ENCODE measurements at places on chromosomes 5 and 9.

- no peak for DNase-seq
These were observed 122.5 kb downstream of the LHFPL2 start for GRCh38 chr5:78526049-78526525.

DNA sequence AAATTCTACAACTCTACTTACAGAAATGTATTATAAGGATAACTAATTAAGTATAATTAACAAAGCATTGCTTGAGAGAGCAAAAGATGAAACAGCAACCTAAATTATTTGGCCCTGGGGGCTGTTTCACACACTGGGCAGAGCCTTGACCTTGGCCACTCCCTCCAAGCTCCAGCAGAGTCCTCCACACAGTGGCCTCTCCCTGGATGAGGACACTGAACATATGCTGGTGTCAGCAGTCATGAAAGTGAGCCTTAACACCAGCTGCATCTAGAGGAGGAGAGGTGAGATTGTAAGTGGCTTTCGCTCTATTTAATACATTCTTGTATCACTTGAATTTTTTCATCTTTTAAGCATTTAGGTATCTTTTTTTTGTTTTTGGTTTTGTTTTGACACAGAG lies 23.3 kb upstream of the ZDHHC12 start:
- DNase-seq, result no peak

- no peak for DNase-seq
These were observed 34.5 kb downstream of the KCTD16 start for GRCh38 chr5:144205141-144205551.

- no peak for DNase-seq
These were observed 34.3 kb downstream of the KCNIP1 start for GRCh38 chr5:170538096-170538465.

DNA sequence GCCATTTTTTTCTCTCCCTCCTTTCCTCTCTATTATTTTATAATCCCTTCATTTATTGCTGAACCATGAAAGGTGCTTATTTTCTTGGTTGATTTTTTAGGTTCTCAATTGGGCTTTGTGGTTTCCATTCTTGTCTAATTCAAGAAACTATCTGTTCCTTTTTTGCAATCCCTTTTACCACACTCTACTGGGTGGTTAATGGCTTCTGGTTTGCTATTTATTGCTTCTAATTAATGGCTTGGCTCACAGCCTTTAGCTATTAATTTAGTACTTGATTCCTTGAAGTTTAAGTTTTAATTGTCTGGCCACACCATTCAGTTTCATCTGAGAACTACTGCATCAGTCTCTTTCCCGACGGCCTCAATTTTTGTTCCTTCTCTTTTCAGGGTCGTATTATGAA lies 5.6 kb downstream of the FRRS1L start:
- DNase-seq, result no peak

GRCh38 chr5:14574096-14574495 lies 7.5 kb upstream of the OTULINL start:
- no peak for DNase-seq

- DNase-seq, result no peak
These were observed 441.2 kb upstream of the ZNF462 start for GRCh38 chr9:106421772-106422171.

- no peak for DNase-seq
These were observed 115.1 kb downstream of the CDC42SE2 start for GRCh38 chr5:131378721-131379541.

GRCh38 chr5:17398431-17398830 lies 99.6 kb upstream of the TAF11L2 start:
- DNase-seq, result no peak

DNA sequence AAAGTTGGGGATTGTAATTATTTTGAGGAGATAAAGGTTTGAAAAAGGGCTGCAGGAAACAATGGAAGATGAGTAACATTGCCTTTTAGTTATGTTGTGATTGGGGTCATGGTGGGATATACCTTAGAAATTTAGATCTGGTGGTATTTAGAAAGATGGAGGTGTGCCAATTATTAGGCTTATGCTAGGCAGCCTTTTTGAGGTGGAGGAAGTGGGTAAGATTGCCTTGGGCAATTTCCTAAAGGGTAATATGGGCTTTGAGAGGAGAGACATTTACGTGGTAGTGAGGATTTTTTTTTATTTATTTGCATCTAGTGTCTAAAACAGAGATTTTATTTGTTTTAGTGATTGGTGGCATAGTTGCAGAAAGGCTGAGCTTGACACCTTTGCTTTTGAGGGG lies 10.5 kb downstream of the HSPA4 start:
- no peak for DNase-seq

DNA sequence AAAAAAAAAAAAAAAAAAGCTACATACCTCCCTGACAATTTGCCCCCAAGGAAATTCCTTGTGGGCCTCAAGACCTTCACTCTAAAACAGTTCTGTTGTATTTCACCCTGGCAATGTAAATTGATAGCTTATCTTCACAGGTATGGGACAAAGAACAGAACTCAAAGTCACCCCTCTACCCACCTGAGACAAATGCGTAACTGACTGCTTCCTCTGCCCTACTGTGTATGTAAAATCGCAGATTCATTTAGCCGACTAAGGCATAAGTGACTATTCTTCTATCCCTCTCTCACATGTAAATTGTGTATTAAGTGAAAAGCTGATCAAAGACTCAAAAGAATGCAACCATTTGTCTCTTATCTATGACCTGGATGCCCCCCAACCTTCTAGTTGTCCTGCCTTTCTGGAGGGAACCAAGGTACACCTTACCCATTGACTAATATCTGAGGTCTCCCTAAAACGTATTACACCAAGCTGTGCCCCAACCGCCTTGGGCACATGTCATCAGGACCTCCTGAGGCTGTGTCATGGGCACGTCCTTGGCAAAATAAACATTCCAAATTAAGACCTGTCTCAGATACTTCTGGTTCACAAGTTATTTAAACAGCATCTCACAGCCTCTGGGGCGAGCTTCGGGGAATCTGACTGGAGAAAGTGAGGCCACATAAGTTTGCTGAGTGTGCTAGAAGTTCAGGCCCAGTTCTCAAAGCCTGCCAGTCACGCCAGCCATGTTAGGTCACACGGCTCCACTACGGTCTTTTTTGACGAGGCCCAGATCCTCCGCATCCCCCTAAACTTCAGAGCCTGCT lies 954 bp downstream of the TBCA start:
- no peak for DNase-seq

- DNase-seq, result no peak
These were observed 229.7 kb downstream of the EPB41L4A start for GRCh38 chr5:112189391-112189790.

DNA sequence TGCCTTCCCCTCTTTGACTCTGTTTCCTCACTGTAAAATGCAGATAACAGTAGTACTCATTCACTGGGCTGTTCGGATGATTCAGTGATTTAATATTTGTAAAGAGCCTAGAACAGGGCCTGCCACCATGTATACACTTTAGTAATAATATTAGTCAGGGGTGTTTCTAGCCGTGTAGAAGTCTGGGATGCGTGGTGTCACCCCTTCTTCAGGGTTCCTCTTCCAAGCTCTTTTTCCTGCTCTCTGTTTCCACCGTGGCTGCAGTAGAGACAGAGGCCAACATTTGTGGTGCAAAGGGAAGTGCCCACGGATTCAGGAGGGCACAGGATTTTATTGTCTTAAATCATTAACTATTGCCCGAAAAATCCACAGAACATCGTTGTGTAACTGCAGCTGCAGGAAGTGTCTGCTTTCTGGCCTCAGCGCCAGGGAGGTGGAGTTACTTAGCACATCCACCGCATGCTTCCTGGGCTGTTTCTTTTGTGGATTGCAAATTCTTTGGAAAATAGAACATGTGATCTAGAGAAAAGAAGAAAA lies 61.7 kb downstream of the TRIO start:
- no peak for DNase-seq

DNA sequence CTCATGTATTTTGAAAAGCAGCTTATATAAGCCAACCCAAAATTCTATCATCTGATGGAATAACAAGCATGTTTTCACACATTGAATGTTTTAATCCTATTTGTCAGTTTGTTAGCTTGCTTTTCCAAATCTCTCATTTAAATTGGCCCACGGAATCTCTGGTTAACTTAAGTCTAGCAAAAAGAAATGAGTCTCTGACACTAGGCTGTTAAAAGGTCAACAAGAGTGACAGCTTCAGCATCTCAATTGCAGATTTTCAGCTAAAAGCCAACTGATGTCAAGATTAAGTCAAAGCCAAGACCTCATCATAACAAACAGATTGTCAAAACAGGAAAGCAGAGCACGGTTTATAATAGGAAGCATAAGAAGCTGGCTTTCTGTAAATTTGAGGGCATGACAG lies 49.4 kb upstream of the CDH9 start:
- DNase-seq, result no peak

- no peak for DNase-seq
These were observed 193.6 kb upstream of the VCAN start for GRCh38 chr5:83277953-83278352.

- no peak for DNase-seq
These were observed 103.2 kb downstream of the DPYSL3 start for GRCh38 chr5:147406636-147407035.

DNA sequence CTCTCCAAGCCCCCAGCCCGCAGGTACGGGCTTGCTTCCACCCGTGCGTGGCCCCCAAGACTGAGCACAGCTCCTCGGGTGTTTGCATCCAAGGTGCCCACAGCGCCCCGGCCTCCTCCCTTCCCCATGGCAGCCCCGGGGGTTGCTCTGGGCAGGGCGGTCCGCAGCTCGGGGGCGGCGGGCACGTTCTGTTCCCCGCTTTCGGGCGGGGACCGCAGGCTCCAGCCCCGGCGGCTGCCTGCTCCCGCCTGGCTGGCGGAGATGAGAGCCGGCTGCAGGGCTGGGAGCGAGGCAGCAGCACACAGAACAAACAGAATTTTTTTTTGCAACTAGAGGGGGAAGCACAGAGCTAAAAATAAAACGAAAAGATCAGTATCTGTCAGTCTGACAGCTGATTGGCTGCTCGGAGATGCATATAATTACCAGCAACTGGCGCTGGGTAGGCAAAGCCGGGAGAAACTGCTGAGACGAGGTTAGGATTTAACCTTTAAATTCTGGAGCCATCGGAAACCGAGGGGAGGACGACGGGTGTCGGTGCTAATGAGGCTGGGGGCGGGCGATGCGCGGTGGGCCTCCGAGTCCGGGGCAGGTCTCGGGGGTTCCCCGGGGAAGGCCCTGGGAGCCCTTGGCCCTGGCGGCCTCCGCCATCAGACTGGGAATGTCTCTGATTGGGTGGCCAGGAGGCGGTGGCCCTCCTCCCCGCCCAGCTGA lies 142.7 kb upstream of the IER5L start:
- DNase-seq, result peak; percentile 18

DNA sequence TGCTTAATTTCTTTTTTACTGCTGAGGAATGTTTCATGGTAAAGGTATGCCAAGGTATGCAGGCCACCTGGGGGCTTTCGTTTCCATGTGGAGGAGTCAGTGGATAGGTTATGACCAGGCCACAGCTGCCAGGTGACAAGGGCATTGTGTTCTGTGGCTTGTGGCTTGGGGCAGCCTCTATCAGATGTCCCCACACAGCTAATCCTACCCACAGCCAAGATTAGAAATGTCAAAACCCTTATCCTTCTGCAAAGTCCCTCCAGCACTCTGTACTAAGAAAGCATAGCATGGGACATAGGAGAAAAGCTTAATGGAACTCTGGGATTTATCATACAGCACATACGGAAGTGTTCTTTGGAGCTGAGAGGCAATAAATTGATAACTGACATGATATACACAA lies 171.2 kb upstream of the S1PR3 start:
- no peak for DNase-seq

DNA sequence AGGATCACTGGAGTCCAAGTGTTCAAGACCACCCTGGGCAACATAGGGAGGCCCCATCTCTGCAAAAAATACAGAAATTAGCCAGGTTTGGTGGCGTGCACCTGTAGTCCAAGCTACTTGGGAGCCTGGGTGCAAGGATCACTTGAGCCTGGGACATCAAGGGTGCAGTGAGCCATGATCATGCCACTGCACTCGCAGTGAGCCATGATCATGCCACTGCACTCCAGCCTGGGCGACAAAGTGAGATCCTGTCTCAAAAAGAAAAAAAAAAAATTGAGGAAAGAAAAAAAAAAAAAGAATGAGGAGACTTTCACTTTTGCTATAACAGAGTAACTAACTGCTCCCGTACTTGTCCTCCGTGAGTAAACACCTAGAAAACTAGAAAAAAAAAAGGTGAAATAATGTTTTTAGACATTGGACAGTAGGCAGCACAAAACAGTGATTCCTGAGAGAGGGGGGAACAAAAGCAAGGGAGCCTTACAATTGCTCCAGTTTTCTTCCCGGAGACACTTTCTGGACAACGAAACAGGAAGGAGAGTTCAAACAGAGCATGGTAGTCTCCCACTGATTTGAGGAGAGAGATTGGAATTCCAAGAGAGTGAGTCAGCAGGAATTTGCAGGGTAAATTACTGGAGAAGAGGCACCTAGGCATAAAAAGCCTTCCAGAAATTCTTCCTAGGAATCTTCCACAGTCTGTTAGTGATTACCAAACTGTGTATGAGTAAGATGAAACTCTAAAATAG lies 6.9 kb upstream of the ZBTB5 start:
- no peak for DNase-seq

DNA sequence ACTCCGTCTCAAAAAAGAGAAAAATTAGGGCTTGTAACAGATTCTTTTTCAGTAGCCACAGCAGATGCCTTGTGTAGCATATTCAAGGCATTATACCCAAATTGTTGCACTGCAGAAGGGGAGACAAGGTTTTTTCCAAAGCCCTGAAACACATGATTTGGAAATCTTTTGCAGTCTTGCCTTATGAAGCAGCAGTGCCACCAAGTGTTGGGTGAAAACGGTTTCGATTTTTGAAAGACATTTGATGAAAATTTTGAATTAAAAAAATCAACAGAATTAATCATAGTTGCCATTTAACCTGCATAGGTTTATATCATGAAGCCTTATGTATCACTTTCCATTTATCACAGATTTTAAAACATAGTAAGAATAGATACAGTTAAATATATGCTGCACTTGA lies 479.5 kb downstream of the TAF11L14 start:
- no peak for DNase-seq

GRCh38 chr5:76867038-76867437 lies 17.2 kb downstream of the S100Z start:
- no peak for DNase-seq

DNA sequence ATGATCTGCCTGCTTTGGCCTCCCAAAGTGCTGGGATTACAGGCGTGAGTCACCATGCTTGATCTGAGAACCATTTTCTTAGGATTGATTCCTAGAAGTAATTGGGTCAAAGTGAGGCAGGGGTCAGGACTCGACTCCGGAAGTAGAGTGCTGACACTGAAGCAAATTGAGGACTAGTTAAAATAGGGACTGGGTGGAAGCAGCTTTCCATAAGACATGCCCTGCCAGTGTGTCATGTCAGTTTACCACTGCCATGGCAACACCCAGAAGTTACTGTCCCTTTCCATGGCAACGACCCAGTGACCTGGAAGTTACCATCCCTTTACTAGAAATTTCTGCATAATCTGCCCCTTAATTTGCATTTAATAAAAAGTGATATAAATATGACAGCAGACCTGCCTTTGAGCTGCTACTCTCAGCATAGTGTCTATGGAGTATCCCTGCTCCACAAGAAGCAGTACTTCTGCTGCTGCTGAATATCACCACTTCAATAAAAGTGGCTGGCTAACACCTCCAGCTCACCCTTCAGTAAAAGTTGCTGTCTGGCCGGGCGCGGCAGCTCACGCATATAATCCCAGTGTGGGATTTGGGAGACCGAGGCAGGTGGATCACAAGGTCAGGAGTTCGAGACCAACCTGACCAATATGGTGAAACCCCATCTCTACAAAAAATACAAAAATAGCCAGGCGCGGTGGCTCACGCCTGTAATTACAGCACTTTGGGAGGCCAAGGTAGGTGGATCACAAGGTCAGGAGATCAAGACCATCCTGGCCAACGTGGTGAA lies 47.8 kb upstream of the JADE2 start:
- DNase-seq, result no peak
